ENCODE measurements at places on chromosomes 7 and 10. TPM values are rescaled to one million over a fixed set of nuclear protein-coding genes. Genes with fewer than 3 reads are reported as not detected.

Gene PMPCB
- 70.9 TPM for total RNA-seq

Gene FRG2B
- not detected for total RNA-seq

Gene SORCS3
- total RNA-seq = not detected

Gene GPR85
- total RNA-seq = not detected

Gene AKR1C3
- not detected for total RNA-seq

Gene SPOCK2
- 139 TPM for total RNA-seq

Gene SEMA3D
- 0.36 TPM for total RNA-seq

Gene SPAM1
- total RNA-seq = not detected

Gene TSPAN13
- total RNA-seq = 26.3 TPM

Gene CDK1
- total RNA-seq = 1.1 TPM

- no peak for DNase-seq
Observed at GRCh38 chr7:141874787-141875186, 33.5 kb upstream of the PRSS37 start.

DNA sequence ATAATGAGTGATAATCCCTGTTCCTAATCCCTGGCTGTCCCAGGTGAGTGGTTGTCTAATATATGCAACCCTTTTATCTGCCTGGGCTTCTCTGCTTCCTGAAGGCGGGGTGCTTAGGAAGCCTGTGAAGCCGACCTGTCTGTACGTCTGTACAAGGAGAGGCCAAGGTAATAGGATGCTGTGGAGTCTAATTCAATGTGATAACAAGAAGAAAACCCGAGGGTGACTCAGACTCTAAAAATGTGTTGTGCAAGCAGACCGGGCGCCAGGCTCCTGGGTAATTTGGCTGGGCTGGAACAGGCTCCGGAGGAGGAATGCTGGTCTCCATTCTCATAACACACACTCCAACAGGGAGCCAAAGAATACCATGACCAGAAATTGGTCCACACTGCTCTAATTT is 43.6 kb downstream of the THNSL1 start:
- no peak for DNase-seq

GRCh38 chr10:43079856-43080255 is 3.0 kb downstream of the RET start:
- DNase-seq = no peak

DNA sequence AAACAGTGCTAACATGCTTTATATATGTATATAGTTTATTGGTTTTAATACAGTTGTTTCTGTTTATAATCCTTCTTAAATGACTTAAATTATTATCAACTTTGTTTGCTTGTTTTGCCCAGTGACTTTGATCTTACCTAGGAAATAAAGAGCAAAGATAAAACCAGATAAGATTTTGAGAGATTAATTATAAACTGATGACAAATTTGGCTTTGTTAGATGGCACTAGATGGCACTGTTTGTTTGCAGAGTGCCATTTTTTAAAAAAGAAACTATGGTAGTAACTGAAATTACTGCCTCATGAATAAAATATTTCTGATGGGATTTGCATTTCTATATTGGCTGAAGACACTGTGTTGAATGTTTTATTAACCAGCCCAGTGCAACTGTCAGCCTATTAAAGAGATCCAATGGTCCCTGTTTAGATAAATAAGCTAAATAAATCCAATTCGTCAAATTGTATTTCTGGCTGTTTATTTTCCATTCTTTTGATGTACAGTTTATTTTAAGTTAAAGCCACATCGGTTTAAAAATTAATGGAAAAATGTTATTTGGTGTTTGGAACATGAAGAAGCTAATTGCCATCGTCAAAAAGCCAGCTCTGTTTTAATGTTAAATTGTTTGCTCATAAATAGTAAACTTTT is 28.7 kb downstream of the VTI1A start:
- no peak for DNase-seq

DNA sequence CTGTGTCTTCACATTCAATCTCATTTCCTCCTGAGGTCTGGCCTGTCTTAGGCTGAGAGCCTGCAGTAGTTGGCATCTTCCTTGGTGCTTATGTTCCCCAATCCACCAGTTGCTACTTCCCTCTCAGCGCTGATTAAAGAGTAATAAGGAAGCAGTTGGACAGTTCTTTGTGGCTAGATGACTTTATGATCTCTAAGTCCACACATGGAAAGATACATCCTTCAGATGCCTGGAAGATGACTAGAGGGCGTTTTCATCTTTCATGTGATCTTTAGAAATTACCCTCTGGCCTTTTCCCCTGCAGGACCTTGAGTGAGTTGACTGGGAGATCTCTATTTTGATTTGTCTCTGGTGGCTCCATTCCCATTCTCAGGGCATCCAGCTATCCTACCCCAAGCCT is 204.5 kb downstream of the GRM3 start:
- no peak for DNase-seq

- no peak for DNase-seq
Observed at GRCh38 chr7:8560501-8560900, 127.1 kb downstream of the NXPH1 start.

DNA sequence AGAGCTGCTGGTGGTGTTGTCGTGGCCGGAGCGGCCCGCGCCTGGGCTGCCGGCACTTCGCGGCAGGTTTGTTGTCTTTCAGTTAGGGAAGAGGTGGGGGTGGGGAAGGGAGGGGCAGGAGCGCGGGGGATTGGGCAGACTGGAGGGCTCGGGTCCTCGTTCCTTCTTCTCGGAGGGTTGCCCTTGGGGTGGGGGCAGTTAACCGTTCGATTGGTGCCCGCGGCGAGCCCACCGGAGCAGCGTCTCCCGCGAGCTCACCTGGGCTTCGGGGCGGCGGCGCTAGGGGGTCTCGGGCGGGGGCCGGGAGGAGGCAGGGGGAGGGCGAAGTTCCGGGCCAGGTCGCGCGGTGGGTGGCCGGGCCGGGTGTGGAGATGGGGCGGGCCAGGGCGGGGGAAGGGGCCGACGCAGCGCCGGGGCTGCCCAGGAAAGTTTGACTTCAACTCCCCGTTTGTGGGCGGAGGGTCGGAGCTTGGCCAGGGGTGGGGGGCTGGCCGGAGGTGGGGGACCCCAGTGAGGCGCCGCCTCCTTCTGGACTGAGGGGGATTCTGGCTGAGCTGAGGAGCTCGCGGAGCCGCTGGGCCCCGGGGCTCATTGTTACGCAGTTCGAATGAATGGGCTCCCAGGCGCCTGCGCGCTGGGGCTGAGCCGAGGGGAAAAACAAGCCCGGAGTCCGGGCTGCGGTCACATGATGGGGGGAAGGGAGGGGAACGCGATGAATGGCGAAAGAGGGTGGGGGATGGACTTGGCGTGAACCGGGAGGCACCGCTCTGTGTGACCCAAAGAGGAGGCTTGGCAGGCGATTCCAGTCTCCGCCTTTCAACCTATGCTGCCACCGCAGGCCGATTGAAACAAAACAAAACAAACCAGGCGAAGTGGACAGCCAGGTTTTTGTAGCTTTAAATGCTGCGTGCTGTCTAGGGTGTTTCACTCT is 582 bp downstream of the HBP1 start:
- peak; percentile 93 for DNase-seq

DNA sequence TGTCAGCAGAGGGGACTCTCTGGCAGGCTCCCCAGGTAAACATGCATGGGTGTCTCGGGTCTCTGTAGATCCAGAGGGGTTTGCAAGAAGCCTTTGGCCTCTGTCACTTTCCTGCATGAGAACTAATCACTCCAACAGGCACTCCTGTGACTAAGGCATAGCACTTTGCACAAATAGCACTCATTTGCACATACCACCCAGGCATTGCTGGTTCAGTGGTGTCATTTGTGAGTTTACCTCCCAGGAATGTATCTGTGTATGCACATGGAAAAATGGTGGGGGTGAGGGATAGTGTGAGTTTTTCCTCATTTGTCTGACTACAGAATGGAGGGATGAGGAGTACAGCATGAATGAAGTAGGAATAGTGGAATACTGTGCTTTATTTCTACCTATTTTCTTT is 39.5 kb downstream of the CNNM1 start:
- no peak for DNase-seq

- no peak for DNase-seq
Observed at GRCh38 chr10:67297637-67298181, 371.9 kb downstream of the LRRTM3 start.

DNA sequence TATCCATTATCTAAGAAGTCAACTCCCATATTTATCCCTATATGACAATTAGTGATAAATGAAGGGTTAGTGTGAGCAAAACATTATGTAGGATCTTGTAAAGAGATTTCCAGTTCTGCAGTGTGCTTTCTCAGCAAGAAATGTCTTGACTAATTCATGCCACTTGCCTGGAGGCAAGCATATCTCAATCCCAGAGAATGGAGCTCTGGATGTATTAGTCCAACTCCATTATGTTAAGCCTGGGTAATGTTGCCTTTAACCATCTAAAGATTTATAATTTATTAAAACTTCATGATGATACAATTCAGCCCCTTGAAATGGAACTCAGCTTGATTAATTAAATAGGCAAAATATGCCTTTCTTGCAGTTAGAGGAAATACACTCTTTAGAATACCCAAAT is 1079.9 kb upstream of the LRRTM3 start:
- no peak for DNase-seq

DNA sequence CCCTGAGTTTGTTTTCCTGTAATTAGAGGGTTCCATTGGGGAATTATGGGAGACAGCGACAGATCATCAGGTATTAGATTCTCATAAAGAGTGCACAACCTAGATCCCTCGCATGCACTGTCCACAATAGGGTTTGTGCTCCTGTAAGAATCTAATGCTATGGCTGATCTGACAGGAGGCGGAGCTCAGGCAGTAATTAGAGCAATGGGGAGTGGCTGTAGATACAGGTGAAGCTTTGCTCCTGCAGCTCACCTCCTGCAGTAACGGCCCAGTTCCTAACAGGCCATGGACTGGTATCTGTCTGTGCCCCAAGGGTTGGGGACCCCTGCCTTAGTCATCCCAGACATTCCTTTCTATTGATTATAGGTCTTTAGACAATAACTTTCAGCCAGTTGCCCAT is 894 bp upstream of the ZSCAN21 start:
- no peak for DNase-seq

- no peak for DNase-seq
Observed at GRCh38 chr10:93954299-93954698, 39.4 kb upstream of the PLCE1 start.

DNA sequence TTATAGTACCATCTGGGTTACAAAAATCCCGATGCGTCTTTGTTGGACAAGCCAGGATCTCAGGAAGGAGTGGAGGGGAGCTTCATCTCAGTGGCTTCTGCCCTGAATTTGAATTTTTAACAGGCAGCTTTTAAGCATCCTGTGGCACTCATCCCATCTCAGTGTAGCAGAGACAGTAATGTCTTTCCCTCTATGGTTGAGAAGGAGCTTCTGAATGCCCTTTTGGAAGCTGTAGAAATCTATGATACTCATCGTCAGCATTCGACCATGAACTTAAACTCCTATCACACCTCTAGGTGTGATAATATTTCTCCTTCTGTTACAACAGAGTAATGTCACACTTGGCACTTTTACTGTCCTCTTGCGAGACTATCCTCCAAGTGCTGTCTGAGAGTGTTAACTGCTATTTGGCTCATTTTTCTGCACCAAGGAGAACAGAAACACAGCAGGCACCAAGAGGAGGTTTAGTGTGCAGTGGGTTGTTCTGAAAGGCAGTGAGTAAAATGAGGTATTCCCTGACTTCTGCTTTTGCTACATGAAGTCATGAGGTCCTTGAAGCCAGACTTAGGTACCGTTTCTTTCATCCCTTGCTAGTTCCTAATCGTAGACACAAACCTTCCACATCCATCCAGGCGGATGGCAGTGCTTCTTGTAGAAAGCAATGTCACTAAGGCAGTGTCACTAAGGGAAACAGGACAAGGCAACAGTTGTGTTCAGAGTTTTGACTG is 177.4 kb downstream of the CELF2 start:
- DNase-seq = peak; percentile 53

- DNase-seq = no peak
Observed at GRCh38 chr10:27949528-27950241, 49.2 kb downstream of the ODAD2 start.

- no peak for DNase-seq
Observed at GRCh38 chr7:29865526-29865925, 59.2 kb downstream of the WIPF3 start.

- no peak for DNase-seq
Observed at GRCh38 chr7:82549616-82550285, 106.2 kb upstream of the CACNA2D1 start.

- DNase-seq = no peak
Observed at GRCh38 chr10:106973288-106973687, 191.2 kb downstream of the SORCS1 start.

DNA sequence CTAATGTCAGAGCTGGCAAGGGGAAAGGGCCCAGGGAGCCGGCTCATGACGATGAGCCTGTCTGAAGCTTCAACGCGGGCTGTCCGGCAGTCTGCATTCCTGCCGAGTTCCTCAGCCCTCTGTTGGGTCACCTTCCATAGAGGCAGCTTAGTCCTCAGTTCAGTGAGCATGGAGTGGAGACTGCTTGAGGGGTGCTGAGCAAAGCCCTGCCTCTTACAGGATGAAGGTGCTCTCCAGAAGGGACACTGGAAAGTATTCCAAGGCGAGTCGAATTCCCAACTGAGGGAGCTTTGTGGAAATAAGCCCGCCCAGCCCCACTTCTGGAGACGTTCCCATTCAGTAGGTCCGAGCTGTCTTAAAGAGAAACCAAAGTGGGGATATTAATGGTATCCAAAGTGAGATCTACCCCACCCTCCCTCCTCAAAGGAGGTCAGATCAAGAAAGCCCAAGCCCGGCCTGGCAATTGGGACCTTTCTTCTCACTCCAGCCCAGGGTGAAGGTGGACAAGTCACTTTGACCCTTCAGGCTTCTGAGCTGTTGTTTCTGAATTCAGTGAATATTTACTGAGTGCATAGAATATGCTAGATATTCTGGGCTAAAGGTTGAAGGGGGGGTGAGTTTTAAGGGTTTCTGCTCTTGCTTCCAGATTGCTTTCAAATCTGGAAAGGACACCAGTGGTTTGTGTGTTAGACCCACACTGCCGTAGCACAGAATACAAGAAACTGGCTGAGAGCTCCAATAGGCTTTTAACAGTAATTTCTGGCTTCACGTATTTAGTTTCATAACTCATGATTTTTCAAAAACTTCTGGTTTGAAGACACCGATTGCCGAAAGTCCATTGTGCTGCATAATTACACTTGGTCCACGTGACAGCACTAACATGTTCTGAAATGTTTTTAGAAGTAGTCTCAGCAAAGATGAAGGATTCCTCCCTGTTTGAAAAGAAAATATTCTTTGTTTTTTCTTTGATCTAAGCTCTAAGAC is 3.5 kb downstream of the EGFR start:
- no peak for DNase-seq

- no peak for DNase-seq
Observed at GRCh38 chr10:71085689-71086438, 126.5 kb upstream of the UNC5B start.

DNA sequence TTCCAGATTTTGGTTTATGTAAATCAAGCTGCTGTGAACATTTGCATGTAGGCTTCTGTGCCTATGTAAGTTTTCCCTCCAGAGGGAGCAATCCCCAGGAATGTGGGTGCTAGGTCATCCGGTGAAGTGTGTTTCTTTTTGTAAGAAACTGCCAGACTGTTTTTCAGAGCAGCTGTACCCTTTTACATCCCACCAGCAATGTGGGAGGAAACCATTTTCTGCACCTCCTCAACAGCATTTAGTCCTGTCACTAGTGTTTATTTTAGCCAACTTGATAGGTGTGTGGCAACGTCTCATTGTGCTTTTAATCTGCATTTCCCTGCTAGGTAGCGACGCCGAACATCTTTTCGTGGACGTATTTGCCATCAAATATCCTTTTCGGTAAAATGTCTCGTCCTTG is 395.7 kb upstream of the FOXK1 start:
- no peak for DNase-seq

GRCh38 chr7:18754766-18755165 is 259.2 kb downstream of the HDAC9 start:
- DNase-seq = no peak

GRCh38 chr7:27185013-27185853 is at the start of gene HOXA11:
TSS of gene HOXA11 (minus strand) at chr7:27185232. CDS start at chr7:27185144, 88 bp downstream.
- peak; percentile 62 for DNase-seq

- no peak for DNase-seq
Observed at GRCh38 chr10:75291805-75292204, 56.0 kb upstream of the COMTD1 start.

Measured in B cell (primary cell).